ENCODE measurements at places on chromosomes 1 and 21. TPM values are rescaled to one million over a fixed set of nuclear protein-coding genes. Genes with fewer than 3 reads are reported as not detected.

- no peak overlapping the region for H3K4me3 ChIP-seq
- H3K4me1 ChIP-seq, result no peaks in the 10 kb centered on the region
- no peak for DNase-seq
- H3K36me3 ChIP-seq, result no peaks in the 10 kb centered on the region
- no peaks in the 10 kb centered on the region for H3K27me3 ChIP-seq
Observed at GRCh38 chr1:215860833-215861232, 293.7 kb downstream of the KCTD3 start.

GRCh38 chr1:48164571-48164970 lies 57.9 kb upstream of the SLC5A9 start:
- no peaks in the 10 kb centered on the region for H3K27me3 ChIP-seq
- no peaks in the 10 kb centered on the region for H3K36me3 ChIP-seq
- DNase-seq, result no peak
- peaks cover under 1% of the 10 kb centered on the region for H3K4me1 ChIP-seq

DNA sequence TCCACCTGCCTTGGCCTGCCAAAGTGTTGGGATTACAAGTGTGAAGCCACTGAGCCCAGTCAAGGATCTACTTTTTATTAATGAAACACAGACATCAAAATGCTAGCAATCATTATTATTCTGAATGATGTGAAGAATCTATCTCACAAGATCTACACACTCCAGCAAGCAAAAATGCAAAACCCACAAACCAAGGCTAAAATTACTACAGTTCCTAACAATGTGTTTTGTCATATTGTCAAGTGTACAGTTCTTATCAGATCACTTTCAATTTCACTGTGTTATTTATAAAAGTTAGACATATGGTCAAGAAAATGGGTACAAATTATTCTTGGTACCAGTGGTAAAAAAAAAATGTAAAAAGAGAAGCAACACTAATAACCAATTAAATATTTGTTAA lies 61.3 kb upstream of the SDC3 start:
- no peaks in the 10 kb centered on the region for H3K27me3 ChIP-seq
- H3K4me3 ChIP-seq, result no peak overlapping the region
- H3K36me3 ChIP-seq, result no peaks in the 10 kb centered on the region
- no peak for DNase-seq

DNA sequence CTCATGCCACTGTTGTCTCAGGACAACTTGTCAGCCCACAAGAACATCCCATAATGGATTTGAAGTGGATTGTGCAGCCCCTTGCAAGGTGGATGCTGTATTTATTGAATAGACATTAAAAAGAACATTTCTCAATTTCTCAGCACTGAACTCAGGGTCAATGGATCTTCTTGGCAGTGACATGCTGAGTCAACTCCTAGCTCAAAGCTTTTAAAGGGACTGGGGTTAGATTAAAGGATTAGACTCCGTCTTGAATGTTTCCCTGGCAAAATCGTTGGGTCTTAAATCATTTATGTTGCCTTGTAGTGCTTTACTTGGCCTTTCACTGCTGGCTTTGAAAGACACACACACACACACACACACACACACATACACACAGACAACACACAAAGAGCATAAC lies 221.6 kb upstream of the PBX1 start:
- no peaks in the 10 kb centered on the region for H3K36me3 ChIP-seq
- H3K4me1 ChIP-seq, result no peaks in the 10 kb centered on the region
- DNase-seq, result no peak
- H3K27me3 ChIP-seq, result no peaks in the 10 kb centered on the region
- H3K27ac ChIP-seq, result no peak overlapping the region

The SPRR2A gene
- total RNA-seq, result not detected

The SYTL1 gene
- total RNA-seq, result 3.7 TPM

- H3K36me3 ChIP-seq, result no peaks in the 10 kb centered on the region
- H3K4me3 ChIP-seq, result no peak overlapping the region
- H3K27ac ChIP-seq, result no peak overlapping the region
- no peak for DNase-seq
- H3K27me3 ChIP-seq, result no peaks in the 10 kb centered on the region
Observed at GRCh38 chr1:89547563-89548116, 23.0 kb downstream of the LRRC8B start.

The KIF21B gene
- total RNA-seq, result 4.6 TPM

DNA sequence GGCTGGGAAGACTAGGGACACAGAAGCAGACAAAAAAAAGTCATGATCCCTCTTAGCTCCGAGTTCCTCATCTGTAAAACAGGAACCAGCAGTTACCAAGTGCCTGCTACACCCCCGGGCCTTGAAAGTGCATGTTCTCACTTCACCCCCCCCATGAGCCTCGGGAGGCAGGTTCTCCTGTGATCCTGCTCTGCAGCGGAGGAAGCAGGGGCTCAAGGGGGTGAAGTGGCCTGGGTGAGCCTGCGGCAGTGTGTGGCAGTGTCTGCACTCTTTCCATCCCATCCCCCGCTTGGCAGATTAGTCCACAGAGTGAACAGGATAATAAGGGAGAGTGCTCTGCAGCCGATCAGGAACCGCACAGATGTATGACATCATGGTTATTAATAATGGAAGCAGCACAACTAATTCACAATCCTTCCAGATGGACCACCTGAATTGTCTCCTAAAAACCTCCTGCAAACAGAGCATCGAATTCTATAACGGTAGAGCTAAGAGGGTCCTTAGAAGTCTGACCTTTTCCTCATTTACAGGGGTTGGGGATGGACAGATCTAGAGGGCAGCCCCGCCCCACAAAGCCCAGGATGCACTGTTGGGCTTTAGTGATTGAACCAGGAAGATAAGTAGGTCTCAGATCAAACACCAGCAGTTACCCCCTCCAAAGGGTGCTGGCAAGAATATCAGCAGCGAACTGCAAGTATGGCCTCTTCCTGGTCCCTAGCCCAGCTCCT lies 174.1 kb upstream of the EDN2 start:
- H3K36me3 ChIP-seq, result no peaks in the 10 kb centered on the region
- no peaks in the 10 kb centered on the region for H3K27me3 ChIP-seq
- H3K27ac ChIP-seq, result no peak overlapping the region
- H3K4me1 ChIP-seq, result no peaks in the 10 kb centered on the region

GRCh38 chr1:234932511-234933430 lies 195.9 kb downstream of the TOMM20 start:
- no peaks in the 10 kb centered on the region for H3K4me1 ChIP-seq
- H3K27me3 ChIP-seq, result no peaks in the 10 kb centered on the region
- no peaks in the 10 kb centered on the region for H3K36me3 ChIP-seq
- DNase-seq, result no peak
- no peak overlapping the region for H3K27ac ChIP-seq

DNA sequence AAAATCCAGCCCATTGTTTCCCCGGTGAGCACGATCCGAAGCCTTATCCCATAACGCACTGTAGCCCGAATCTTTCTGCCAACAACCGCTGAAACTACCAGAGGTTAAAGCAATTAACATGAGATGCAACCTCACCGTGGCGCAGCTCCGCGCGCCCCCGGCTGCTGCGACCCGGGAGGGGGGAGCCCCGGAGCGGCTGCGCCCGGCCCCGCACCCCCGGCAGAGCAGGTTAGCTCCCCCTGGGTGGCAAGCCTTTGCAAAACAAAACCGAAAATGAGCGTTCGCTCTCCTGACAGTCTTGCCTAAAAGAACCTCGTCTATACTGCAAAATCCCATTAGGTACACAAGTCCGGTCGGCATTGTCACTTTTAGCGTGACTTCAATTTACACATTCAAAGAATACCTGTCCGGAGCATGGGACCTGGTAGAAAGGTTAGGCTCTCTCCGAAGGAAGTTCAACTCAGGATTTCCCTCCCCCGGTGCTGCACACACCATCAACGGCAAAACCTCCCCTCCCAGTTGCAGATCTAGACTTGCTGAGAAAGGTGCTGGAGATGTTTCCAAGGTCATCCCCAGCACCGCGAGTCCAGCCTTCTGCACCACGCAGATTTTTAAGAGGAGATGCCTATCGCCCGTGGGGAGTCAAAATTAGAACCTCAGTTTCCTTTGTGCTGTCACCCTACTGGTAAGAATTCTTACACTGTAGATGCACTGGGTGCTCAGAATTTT lies 107.5 kb downstream of the ZNF281 start:
- no peaks in the 10 kb centered on the region for H3K4me1 ChIP-seq
- no peaks in the 10 kb centered on the region for H3K36me3 ChIP-seq
- H3K4me3 ChIP-seq, result peak overlapping the region; percentile 78
- no peaks in the 10 kb centered on the region for H3K27me3 ChIP-seq
- DNase-seq, result no peak

GRCh38 chr1:206544562-206545257 lies 37.4 kb downstream of the RASSF5 start:
- H3K36me3 ChIP-seq, result no peaks in the 10 kb centered on the region
- H3K27ac ChIP-seq, result no peak overlapping the region
- H3K4me3 ChIP-seq, result no peak overlapping the region
- DNase-seq, result peak; percentile 92

DNA sequence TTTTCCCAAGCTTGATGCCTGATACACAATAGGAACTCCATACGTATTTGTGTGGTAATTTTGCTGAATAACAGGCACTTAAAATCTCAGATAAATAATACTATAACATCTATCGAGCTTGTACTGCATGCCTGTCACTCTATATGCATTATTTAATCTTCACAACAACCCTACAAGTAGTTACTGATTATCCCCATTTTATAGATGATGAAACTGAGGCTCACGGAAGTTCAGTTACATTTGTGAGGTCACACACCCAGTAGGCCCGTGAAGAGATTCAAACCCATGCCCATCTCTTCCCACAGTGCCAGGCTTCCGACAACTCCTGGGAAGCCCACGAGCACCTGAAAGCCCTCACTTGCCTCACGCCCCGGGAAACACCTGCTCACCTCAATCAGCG lies 98.8 kb downstream of the RAVER2 start:
- H3K27ac ChIP-seq, result no peak overlapping the region
- H3K36me3 ChIP-seq, result peaks cover 8% of the 10 kb centered on the region
- no peak for DNase-seq
- H3K27me3 ChIP-seq, result no peaks in the 10 kb centered on the region

The NRIP1 gene
- total RNA-seq, result 28.6 TPM

GRCh38 chr1:184673305-184673704 lies 81.4 kb downstream of the EDEM3 start:
- no peak overlapping the region for H3K4me3 ChIP-seq
- no peaks in the 10 kb centered on the region for H3K36me3 ChIP-seq
- H3K27ac ChIP-seq, result no peak overlapping the region
- H3K27me3 ChIP-seq, result no peaks in the 10 kb centered on the region
- no peak for DNase-seq
- H3K4me1 ChIP-seq, result no peaks in the 10 kb centered on the region

The REN gene
- total RNA-seq, result not detected

- H3K4me1 ChIP-seq, result no peaks in the 10 kb centered on the region
- no peaks in the 10 kb centered on the region for H3K36me3 ChIP-seq
- H3K27ac ChIP-seq, result no peak overlapping the region
Observed at GRCh38 chr21:34865400-34866241, 183.5 kb downstream of the RUNX1 start.

DNA sequence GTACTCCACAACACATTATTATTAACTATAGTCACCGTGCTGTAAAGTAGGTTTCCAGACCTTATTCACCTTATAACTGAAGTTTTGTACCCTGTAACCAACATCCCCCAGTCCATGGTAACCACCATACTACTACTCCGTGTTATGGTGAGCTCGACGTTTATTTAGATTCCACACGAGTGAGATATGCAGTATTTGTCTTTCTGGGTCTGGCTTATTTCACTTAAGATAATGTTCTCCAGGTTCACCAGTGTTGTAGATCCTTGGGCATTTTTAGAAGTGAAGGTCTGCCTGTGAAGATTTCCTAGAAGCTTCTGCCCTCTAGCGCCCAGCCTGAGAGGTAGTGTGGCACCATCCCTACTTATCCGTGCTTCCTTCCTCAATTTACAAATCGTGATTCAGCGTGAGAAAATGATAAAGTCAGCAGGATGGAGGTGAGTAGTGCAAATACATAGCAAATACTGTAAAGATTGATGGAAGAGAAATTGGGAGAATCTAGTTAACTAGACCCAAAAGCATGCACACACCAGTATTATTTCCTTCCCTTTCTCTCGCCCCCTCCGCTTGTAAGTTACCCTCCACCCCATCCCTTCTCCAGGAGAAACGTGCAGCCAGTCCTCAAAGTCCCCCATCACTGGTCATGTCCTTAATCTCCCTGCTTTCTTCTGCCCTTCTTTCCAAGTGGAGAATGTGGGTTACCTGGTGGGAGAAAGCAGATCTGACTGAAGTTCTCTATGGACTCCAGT lies 36.0 kb upstream of the DISC1 start:
- H3K4me1 ChIP-seq, result no peaks in the 10 kb centered on the region
- no peaks in the 10 kb centered on the region for H3K27me3 ChIP-seq
- no peaks in the 10 kb centered on the region for H3K36me3 ChIP-seq
- H3K4me3 ChIP-seq, result no peak overlapping the region
- no peak overlapping the region for H3K27ac ChIP-seq

- no peaks in the 10 kb centered on the region for H3K27me3 ChIP-seq
- no peaks in the 10 kb centered on the region for H3K4me1 ChIP-seq
- no peak for DNase-seq
- no peaks in the 10 kb centered on the region for H3K36me3 ChIP-seq
- H3K27ac ChIP-seq, result no peak overlapping the region
- H3K4me3 ChIP-seq, result no peak overlapping the region
Observed at GRCh38 chr1:83318366-83318765, 680.6 kb downstream of the TTLL7 start.

The CFAP107 gene
- not detected for total RNA-seq

- no peaks in the 10 kb centered on the region for H3K4me1 ChIP-seq
- H3K36me3 ChIP-seq, result no peaks in the 10 kb centered on the region
- H3K27me3 ChIP-seq, result no peaks in the 10 kb centered on the region
- DNase-seq, result no peak
- H3K4me3 ChIP-seq, result no peak overlapping the region
Observed at GRCh38 chr1:235908742-235909520, 42.2 kb upstream of the LYST start.

GRCh38 chr1:188406636-188407035 lies 1577.9 kb downstream of the PLA2G4A start:
- H3K27me3 ChIP-seq, result no peaks in the 10 kb centered on the region
- no peaks in the 10 kb centered on the region for H3K4me1 ChIP-seq
- no peak overlapping the region for H3K4me3 ChIP-seq
- no peak overlapping the region for H3K27ac ChIP-seq

DNA sequence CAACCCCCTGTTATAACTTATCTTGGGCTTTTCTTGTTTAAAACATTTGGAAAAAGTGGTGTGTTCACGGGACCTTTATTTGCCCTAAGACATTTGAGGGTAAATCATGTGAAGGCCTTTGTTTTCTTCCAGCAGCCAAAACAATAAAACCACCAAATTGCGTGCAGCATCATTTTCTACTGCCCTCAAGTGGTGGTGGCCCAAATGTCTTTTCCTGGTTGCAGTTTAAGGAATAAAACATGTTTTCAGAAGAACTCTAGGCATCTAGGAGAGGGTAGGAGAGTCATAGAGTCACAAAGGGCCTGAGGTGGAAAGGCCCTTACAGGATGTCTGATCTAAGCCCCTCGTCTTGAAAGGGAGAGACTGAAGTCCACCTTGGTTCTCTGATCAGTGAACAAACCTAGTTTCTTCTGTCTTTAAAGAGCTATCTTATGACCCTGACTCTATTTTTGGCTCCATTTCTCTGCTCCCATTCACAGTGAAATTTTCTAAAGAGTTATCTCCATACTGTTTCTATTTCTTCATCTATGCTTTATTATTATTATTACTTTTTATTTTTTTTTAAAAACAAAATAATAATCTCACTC lies 16.0 kb upstream of the EPS15 start:
- no peak overlapping the region for H3K4me3 ChIP-seq
- no peaks in the 10 kb centered on the region for H3K27me3 ChIP-seq
- H3K4me1 ChIP-seq, result no peaks in the 10 kb centered on the region
- DNase-seq, result no peak

GRCh38 chr1:159986531-159986930 lies 32.5 kb upstream of the SLAMF9 start:
- no peaks in the 10 kb centered on the region for H3K4me1 ChIP-seq
- no peak overlapping the region for H3K27ac ChIP-seq
- no peak for DNase-seq
- H3K27me3 ChIP-seq, result no peaks in the 10 kb centered on the region

- no peak overlapping the region for H3K4me3 ChIP-seq
- no peak overlapping the region for H3K27ac ChIP-seq
- H3K27me3 ChIP-seq, result no peaks in the 10 kb centered on the region
- no peaks in the 10 kb centered on the region for H3K36me3 ChIP-seq
- H3K4me1 ChIP-seq, result no peaks in the 10 kb centered on the region
Observed at GRCh38 chr1:46070164-46070814, 62.1 kb downstream of the PIK3R3 start.

The NLRP3 gene
- 7.0 TPM for total RNA-seq
